ENCODE measurements at places on chromosomes 2 and 18. TPM values are rescaled to one million over a fixed set of nuclear protein-coding genes. Genes with fewer than 3 reads are reported as not detected.
A peak's percentile ranks its signal among the peaks of the same experiment; 100 is the strongest.

The NTSR2 gene
- total RNA-seq = not detected

DNA sequence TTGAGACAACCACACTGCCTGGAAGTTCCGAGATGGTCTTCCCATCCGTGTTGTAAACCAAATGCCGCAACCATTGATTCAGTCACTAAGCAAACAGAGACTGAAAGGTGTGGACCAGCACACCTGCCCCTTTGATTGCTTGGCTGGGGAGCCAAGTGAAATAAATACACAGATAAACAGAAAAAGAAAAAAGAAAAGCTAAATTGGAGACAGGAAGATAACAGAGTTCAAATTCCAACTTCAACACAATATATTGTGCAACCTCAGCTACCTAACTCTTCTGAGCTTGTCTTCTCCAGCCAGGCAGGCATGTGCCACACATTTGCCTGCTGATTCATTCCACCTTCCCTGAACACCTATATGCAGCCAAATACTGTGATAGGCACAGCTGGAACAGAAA lies 110.9 kb downstream of the PID1 start:
- H3K4me3 ChIP-seq = no peak overlapping the region
- no peaks in the 10 kb centered on the region for H3K4me1 ChIP-seq
- H3K27ac ChIP-seq = no peak overlapping the region
- no peak for DNase-seq
- no peaks in the 10 kb centered on the region for H3K27me3 ChIP-seq
- no peaks in the 10 kb centered on the region for H3K36me3 ChIP-seq

GRCh38 chr2:63596401-63596883 lies 7.7 kb downstream of the MDH1 start:
- H3K4me1 ChIP-seq = peaks cover 3% of the 10 kb centered on the region
- peaks cover 14% of the 10 kb centered on the region for H3K36me3 ChIP-seq
- no peak overlapping the region for H3K27ac ChIP-seq
- no peaks in the 10 kb centered on the region for H3K27me3 ChIP-seq
- no peak overlapping the region for H3K4me3 ChIP-seq

DNA sequence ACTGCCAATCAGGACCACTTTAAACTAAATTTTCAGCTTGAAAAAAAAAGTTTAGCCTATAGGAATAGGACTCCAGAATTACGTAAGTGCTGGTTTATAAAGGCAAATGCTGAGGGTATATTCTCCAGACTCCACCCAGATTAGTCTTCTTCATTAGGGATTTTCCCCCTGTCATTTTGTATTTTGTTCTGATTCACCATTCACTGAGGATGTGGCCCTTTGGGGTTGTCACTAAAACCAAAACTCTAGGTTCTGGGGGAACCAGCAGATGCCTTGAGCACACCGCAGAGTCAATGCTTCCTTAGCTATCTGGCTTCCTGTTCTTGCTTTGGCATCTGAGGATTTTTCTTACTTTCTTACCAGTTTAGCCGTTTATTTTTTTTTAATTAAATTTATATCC lies 10.5 kb downstream of the SCYGR4 start:
- DNase-seq = no peak
- no peaks in the 10 kb centered on the region for H3K36me3 ChIP-seq
- H3K27me3 ChIP-seq = peaks cover 26% of the 10 kb centered on the region
- H3K4me3 ChIP-seq = no peak overlapping the region
- H3K4me1 ChIP-seq = no peaks in the 10 kb centered on the region

The REG1B gene
- total RNA-seq = not detected

DNA sequence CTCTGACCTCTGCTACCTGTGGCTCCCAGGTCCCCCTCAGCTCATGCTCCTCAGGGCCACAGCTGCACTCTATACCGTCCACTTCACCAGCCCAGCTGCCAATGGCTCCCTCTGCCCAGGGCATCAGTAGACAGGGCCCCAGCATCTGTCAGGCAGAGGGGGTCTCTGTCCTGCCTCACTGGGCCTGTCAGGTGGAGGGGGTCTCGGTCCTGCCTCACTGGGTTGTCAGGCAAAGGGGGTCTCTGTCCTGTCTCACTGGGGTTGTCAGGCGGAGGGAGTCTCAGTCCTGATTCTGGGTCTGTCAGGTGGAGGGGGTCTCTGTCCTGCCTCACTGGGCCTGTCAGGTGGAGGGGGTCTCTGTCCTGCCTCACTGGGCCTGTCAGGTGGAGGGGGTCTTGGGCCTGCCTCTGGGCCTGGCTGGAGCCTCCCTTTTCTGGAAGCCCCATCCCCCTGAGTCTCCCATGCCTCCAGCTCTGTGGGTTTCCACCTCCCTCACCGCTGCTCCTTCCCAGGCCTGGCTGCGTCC lies 19.9 kb downstream of the SNORC start:
- peaks cover 3% of the 10 kb centered on the region for H3K4me1 ChIP-seq
- H3K36me3 ChIP-seq = no peaks in the 10 kb centered on the region
- peaks cover 3% of the 10 kb centered on the region for H3K27me3 ChIP-seq
- no peak overlapping the region for H3K4me3 ChIP-seq

DNA sequence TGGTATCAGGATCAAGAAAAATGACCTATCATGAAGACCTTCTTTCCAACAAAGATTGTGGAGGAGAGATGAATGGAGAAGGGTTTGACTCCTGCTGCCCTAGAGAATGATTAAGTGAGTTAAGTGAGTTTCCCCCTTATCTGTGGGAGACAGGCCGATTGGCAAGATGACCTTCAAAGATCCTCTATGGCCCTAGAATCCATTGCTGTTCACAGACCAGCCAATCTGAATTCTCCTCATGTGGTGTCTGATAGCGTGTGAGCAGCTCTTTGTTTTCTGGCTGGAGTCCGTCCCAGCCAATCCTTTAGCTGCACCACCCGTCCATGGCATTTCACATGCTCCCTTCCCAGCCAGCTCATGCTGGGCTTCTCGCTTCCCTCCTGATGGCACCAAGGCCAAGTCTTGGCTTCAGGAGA lies 79.4 kb downstream of the MARCHF4 start:
- no peaks in the 10 kb centered on the region for H3K36me3 ChIP-seq
- no peak for DNase-seq
- no peak overlapping the region for H3K27ac ChIP-seq
- no peak overlapping the region for H3K4me3 ChIP-seq
- peaks cover 3% of the 10 kb centered on the region for H3K27me3 ChIP-seq

The SLC8A1 gene
- 0.68 TPM for total RNA-seq

- H3K36me3 ChIP-seq = peaks cover 13% of the 10 kb centered on the region
- no peaks in the 10 kb centered on the region for H3K4me1 ChIP-seq
- DNase-seq = no peak
Measured at GRCh38 chr2:74087696-74088095, 60.0 kb downstream of the BOLA3 start.

GRCh38 chr18:22473366-22473765 lies 55.7 kb upstream of the CTAGE1 start:
- H3K27ac ChIP-seq = no peak overlapping the region
- H3K36me3 ChIP-seq = no peaks in the 10 kb centered on the region
- DNase-seq = no peak
- no peak overlapping the region for H3K4me3 ChIP-seq

DNA sequence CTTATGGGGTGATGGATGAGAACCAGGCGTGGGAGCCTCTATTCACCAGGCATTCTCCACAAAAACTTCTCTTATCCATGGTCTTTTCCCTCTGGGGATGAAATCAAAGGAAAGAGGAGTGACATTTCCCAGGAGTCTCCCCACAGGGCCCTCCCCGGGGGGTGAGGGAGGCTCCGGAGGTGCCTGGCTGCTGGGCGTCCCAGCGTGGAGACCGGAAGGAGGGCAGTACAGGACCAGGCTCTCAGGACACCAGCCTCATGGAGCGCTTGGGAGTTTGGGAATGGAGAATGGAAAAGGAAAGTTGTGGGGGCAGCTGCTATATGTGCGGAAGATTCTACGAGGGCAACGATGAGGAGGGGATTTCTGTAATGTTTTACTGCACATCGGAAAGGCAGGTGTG lies 22.1 kb downstream of the CIB4 start:
- H3K36me3 ChIP-seq = no peaks in the 10 kb centered on the region
- no peak overlapping the region for H3K4me3 ChIP-seq
- peaks cover 15% of the 10 kb centered on the region for H3K27me3 ChIP-seq
- peaks cover 3% of the 10 kb centered on the region for H3K4me1 ChIP-seq

DNA sequence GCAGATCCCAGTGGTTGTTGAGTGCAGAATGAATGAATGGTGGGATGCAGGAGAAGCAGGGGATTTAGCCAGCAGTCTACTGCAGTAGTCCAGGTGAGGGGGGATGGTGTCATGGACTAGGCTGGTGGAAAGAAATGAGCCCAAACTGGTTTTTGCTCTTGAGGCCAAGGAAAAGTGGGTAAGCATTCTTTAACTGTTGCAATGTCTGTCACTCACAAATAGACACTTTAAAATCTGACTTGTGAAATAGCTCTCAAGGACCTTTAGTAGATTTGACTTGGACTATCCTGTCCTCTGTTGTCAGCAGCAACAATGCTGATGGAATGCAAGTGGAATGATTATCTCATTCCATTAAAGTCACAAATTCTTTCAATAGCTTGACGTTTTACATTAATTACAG lies 37.5 kb upstream of the STK17B start:
- DNase-seq = no peak
- peak overlapping the region; percentile 69 for H3K27ac ChIP-seq
- H3K36me3 ChIP-seq = peaks cover 21% of the 10 kb centered on the region
- H3K4me1 ChIP-seq = peaks cover 47% of the 10 kb centered on the region
- H3K4me3 ChIP-seq = no peak overlapping the region

The SAG gene
- total RNA-seq = not detected

DNA sequence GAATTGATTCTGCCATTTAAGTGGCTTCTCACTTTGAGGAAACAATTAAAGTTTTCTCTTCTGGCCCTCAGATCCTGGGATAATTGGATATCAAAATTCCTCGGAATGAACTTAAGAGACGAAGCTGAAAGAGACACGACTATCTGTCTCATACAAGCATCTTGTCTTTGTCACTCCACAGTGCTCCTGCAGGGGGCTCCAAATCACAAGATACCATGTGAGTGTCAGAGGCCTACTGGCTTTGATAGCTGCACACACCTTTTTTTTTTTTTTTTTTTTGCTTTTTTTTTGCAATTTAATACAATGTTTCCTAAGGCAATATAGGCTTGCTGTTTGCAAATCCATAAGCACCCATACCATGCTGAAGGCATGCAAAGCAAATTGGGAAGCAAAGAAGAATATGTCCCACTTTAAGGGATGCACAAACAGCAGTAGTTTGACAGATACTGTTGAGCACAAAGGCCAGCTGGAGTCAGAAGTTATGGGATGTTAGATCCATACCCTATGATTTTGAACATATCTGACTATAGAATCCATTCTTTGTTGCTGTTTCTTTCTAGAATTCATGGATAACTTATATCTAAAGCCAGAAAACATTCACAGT lies 109.0 kb upstream of the CBLN2 start:
- H3K4me1 ChIP-seq = no peaks in the 10 kb centered on the region
- H3K27me3 ChIP-seq = no peaks in the 10 kb centered on the region
- H3K4me3 ChIP-seq = no peak overlapping the region

GRCh38 chr2:241817126-241817820 lies 8.3 kb downstream of the NEU4 start:
- peaks cover 3% of the 10 kb centered on the region for H3K27me3 ChIP-seq
- no peak overlapping the region for H3K27ac ChIP-seq
- H3K4me3 ChIP-seq = peak overlapping the region; percentile 43
- DNase-seq = peak; percentile 31

DNA sequence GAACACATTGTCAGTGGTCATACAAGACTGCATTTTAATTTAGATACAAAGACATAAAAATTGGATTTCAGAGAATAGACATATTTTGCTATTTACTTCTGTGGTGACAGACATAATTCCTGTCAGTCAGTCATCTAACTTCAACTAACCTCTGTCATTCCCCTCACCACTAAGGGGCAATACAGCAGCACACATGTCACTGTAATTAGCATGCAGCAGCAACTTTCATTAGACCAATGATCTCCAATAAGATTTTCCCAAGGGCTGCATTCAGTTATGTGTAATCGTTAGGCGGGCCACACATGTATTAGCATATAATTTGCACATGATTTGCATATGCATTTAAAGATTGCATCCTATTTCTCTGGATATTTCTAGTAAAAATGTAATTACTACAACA lies 624.5 kb downstream of the NR4A2 start:
- no peak overlapping the region for H3K27ac ChIP-seq
- no peaks in the 10 kb centered on the region for H3K36me3 ChIP-seq
- no peaks in the 10 kb centered on the region for H3K4me1 ChIP-seq
- H3K27me3 ChIP-seq = no peaks in the 10 kb centered on the region

GRCh38 chr2:98743835-98744234 lies 12.9 kb upstream of the MGAT4A start:
- peaks cover 25% of the 10 kb centered on the region for H3K4me1 ChIP-seq
- H3K27me3 ChIP-seq = no peaks in the 10 kb centered on the region
- no peak overlapping the region for H3K4me3 ChIP-seq
- no peak for DNase-seq
- H3K36me3 ChIP-seq = peaks cover 4% of the 10 kb centered on the region

GRCh38 chr18:52288403-52289004 lies 51.5 kb upstream of the DCC start:
- H3K4me3 ChIP-seq = no peak overlapping the region

The HOXD3 gene
- not detected for total RNA-seq

DNA sequence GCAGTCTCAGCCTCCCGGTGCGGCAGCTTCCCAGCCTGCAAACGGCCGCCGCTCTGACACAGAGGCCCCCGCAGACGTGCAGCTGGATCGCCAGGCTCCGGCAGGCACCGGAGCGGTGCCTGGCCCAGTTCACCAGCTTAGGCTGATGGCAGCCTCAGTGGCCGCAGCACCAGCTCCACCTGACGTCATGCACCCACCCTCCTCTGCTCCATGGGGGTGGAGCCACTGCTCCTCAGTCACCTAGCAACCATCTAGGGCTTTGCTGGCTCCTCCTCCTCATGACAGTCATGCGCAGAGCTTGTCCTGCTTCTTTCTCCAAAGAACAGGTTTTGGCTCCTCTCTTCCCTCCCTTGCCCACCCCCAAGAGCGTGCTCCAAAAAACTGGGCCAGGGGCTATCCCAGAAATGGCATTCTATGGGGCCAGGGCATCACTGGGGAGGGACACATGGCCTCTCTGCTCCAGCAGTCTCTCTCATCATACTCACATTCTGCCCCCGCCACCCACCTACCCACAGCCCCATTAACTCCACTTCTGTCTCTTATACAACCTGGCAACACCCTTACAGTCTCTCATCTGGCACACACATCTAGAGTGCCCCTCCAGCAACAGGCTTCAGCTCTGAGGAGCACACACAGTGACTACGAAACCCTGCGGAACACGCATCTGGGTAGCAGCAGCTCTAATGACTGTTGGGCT lies 5.5 kb downstream of the DCTN1 start:
- H3K36me3 ChIP-seq = peaks cover 12% of the 10 kb centered on the region
- H3K4me1 ChIP-seq = peaks cover 25% of the 10 kb centered on the region
- H3K27me3 ChIP-seq = no peaks in the 10 kb centered on the region
- H3K4me3 ChIP-seq = no peak overlapping the region

Data from activated naive CD8-positive, alpha-beta T cell treated with anti-CD3 and anti-CD28 coated beads, Interleukin-2, amount 10 ng/mL, durations not matched to agents 7 days and 5 days (primary cell).